Cortex of kidney (tissue), 1 donor: ENCODE measurements at places on chromosomes 1 and 21.

GRCh38 chr1:218462587-218462986 is 117.5 kb downstream of the TGFB2 start:
- DNase-seq: no peak

DNA sequence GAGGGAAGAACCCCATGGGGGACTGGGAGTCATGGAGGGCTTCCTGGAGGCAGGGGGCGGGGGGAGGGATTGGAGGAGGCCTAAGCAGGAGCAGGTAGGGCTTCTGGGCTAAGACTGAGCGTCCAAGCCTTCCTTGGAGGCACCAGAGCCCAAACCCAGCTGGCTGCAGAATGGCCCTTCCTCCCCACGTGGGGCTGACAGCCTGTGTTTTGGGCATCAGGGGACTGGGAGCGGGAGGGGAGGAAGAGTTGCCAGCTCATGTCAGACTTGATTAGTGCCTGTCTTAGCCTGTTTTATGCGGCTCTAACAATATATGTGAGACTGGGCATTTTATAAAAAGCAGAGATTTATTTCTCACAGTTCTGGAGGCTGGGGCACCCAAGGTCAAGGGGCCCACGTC is 38.9 kb downstream of the AJAP1 start:
- DNase-seq: no peak

DNA sequence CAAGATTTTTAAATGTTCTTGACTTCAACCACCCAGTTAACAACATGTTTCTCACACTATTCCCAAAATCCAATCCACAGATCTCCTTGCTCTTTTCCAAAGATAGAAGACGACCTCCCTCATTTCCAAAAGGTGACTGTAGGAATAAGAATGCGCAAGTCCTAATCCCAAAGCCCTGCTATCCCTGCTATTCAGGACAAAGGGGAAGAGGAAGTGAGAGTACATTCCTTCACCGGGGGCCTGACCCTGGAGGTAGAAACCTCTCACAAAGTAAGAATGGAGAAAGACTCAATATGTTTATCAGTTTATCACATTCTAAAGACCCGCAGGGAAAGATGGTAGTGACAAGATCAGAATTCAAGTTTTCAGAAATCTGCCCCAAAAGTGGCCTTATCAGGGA is 55.7 kb downstream of the PLEKHA6 start:
- no peak for DNase-seq

- no peak for DNase-seq
These were observed 102.0 kb upstream of the RUNX3 start for GRCh38 chr1:25031966-25032667.

DNA sequence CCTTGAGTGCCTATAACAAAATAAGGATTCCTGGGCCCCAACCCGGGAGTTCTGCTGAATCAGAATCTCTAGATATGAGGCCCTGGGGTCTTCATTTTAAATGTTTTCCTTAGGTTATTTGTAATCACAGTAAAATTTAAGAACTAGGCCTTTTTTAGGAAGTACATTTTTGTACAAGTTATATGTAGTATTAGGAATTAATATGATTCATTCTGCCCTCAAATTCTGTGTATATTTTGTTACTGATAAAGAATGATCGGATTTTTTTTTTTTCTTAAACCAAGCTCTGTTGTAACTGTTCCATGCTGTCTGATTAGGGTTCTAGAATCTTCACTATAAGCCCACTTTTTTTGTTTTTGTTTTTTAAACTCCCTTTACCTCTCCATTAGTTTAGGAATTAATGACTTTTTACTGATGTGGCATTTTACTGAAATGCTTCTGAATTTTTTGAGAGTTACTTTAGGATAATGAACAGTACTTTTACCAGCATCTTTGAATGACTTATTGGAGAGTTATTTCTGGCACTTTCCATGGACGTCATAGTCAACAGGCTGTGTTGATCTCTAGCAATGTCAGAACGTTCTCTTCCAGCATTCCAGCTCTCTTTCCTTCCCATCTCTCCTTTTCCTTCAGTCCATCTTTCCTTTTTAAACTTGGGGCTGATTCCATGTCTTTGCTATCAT is 48.3 kb downstream of the CLIC4 start:
- no peak for DNase-seq

DNA sequence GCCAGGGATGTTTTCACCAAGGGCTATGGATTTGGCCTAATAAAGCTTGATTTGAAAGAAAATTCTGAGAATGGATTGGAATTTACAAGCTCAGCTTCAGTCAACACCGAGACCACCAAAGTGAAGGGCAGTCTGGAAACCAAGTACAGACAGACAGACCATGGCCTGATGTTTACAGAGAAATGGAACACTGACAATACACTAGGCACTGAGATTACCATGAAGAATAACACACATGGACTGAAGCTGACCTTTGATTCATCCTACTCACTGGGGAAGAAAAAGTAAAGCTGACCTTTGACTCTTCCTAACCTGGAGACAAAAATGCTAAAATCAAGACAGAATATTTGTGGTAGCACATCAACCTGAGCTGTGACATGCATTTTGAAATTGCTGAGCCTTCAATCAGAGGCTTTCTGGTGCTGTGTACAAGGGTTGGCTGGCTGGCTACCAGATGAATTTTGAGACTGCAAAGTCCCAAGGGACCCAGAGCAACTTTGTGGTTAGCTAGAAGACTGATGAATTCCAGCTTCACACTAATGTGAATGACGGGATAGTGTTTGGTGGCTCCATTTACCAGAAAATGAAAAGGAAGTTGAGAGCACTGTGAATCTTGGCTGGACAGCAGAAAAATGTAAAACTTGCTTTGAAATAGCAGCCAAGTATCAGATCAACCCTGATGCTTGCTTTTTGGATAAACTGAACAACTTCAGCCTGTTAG is 190.4 kb upstream of the KCTD3 start:
- DNase-seq: no peak
